Smooth muscle cell of the pulmonary artery (primary cell): ENCODE measurements at places on chromosomes 12 and 14. TPM values are rescaled to one million over a fixed set of nuclear protein-coding genes. Genes with fewer than 3 reads are reported as not detected.

Gene PLEKHD1
- under 0.01 and 0.07 TPM in 2 replicates for total RNA-seq

Gene FBLN5
- 54.9 and 65.9 TPM in 2 replicates for total RNA-seq

Gene SUPT16H
- 65.9 and 68.3 TPM in 2 replicates for total RNA-seq

Gene MORN3
- total RNA-seq = 0.65 and 0.86 TPM in 2 replicates

Gene GYS2
- total RNA-seq = 0.03 TPM in 1 of 2 replicates, not detected in the other

Gene ZDHHC22
- not detected in 2 replicates for total RNA-seq

Gene PPP4R4
- total RNA-seq = 0.33 and 1.4 TPM in 2 replicates

Gene NID2
- 183 and 734 TPM in 2 replicates for total RNA-seq

Gene B4GALNT3
- 0.13 and 0.36 TPM in 2 replicates for total RNA-seq

Gene SSPN
- 13.3 and 30.8 TPM in 2 replicates for total RNA-seq

Gene ARHGEF25
- total RNA-seq = 31.5 and 31.7 TPM in 2 replicates

Gene PXN
- 27.4 and 38.6 TPM in 2 replicates for total RNA-seq

Gene FAM181A
- not detected in 2 replicates for total RNA-seq

Gene INHBC
- not detected in 2 replicates for total RNA-seq

Gene CD4
- 0.26 and 13.2 TPM in 2 replicates for total RNA-seq

Gene GMFB
- 56.2 and 92.0 TPM in 2 replicates for total RNA-seq

Gene ERP27
- total RNA-seq = not detected in 2 replicates

Gene CFAP54
- total RNA-seq = 1.8 and 2.6 TPM in 2 replicates

Gene TMPRSS12
- total RNA-seq = not detected in 2 replicates

Gene AQP6
- 0.10 and 0.20 TPM in 2 replicates for total RNA-seq

Gene NXPH4
- 28.2 and 49.1 TPM in 2 replicates for total RNA-seq

Gene SLC39A5
- 0.20 and 0.40 TPM in 2 replicates for total RNA-seq

Gene IL22
- not detected in 2 replicates for total RNA-seq

Gene PLEK2
- total RNA-seq = 0.98 and 3.6 TPM in 2 replicates

Gene CPSF2
- 44.5 and 45.0 TPM in 2 replicates for total RNA-seq

Gene HOXC13
- total RNA-seq = not detected in 2 replicates

Gene KLHL33
- total RNA-seq = 0.03 and 0.07 TPM in 2 replicates

Gene KRT73
- total RNA-seq = not detected in 2 replicates

Gene TNS2
- 38.4 and 61.1 TPM in 2 replicates for total RNA-seq

Gene ZC2HC1C
- total RNA-seq = 0.69 and 0.85 TPM in 2 replicates
